ENCODE measurements at places on chromosomes 2 and 18.
A peak's percentile ranks its signal among the peaks of the same experiment; 100 is the strongest.

- DNase-seq: no peak
Observed at GRCh38 chr2:3122525-3122924, 255.1 kb downstream of the EIPR1 start.

DNA sequence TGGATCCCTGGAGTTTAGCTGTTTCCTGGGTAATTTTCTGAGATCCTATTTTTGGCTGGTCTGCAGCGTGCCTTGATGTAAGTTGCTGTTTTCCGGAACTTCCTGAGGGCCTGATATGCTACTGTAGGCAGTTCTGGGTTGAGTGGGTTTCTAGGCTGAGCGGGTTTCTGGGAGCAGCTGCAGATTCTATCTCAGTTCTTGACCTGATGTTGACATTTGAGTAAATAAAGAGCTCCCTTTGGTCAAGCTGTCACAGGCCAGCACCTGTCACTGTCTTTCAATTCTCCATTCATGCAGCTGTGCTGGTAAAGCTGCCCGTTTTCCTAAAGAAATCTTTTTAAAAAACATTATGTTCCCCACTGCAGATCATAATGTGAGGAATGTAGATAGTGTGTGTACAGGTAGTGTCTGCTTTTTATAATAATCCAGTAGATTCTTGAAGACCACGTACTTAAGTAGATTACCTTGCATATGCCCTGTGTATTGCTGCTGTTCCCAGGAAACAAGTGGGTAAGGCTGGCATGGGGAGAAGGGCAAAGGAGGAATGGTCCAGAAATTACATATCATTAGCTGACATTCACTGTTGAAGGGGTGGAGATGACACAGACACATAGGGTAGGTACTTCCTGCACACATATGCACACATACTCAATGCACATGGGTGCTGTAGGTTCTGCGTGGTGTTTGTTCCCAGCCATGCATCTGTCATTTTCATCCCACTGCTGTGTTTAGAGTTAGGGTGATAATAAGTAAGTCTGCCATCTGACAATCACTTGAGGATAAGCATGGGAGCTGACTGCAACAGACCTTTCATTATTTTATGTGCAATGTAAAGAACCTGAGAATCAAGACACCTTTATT lies 25.9 kb downstream of the CD28 start:
- DNase-seq: no peak

GRCh38 chr2:207473049-207473930 lies 56.5 kb upstream of the CREB1 start:
- peak; percentile 40 for DNase-seq

- peak; percentile 46 for DNase-seq
Observed at GRCh38 chr18:74378179-74378682, 62.6 kb downstream of the C18orf63 start.

- DNase-seq: peak; percentile 14
Observed at GRCh38 chr2:12844511-12844910, 127.8 kb downstream of the TRIB2 start.

GRCh38 chr2:16933355-16933754 lies 267.7 kb upstream of the CYRIA start:
- no peak for DNase-seq

- DNase-seq: no peak
Observed at GRCh38 chr2:176745543-176746200, 466.9 kb upstream of the HNRNPA3 start.

DNA sequence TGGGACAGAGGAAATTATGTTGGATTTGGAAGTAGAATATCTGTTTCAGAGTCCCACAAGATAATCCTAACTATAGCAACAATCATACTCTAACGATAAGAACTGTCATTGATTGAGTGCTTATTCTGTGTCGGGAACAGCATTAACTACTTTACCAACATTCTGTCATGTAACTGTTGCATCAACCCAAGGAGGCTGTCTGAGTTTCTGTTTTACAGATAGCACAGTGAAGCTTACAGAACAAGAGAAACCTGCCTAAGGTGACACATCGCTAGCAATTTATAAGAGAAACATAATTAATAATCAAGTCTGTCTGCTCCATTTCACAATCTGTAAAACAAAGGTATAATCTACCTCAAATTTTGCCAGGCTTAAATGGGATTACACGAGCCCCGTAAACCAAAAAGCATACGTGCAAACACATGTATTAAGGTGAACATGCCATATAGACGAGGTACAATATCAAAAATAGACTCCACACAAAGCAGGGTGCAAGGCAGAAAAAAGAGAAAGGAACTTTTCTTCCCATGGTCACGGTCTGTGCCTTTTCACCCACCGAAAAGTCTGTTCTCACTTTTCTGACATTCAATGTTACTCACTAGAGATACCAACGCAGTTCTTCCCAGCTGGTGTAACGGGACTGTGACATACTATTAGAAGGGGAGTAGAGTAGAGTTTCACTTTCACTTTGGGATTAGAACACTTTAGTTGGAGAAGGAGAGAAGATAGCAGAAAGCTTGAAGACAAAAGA lies 37.2 kb upstream of the SLC8A1 start:
- peak; percentile 55 for DNase-seq

- DNase-seq: peak; percentile 26
Observed at GRCh38 chr2:217103752-217104545, 244.1 kb upstream of the TNP1 start.

DNA sequence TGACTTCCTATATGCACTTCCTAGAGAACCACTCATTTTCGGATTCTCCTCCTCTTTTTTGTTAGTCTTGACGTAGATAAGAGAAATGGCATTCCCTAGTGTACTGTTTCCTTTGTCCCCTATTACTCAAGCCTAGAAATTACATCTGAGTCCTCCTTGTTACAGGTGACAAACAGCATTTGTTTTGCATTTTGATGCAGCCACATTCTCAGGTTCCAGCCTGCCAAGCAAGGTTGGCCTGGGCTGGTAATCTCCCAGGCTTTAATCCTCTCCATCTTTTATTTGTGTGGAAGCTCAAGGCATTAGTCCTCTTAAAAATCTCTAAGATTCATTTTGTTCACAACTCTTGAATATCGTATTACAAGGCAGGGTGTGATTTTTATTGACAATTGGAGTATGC lies 318.0 kb upstream of the NRP2 start:
- no peak for DNase-seq

GRCh38 chr2:12737738-12738485 lies 21.2 kb downstream of the TRIB2 start:
- DNase-seq: no peak

GRCh38 chr2:63124218-63124617 lies 73.6 kb downstream of the OTX1 start:
- no peak for DNase-seq

DNA sequence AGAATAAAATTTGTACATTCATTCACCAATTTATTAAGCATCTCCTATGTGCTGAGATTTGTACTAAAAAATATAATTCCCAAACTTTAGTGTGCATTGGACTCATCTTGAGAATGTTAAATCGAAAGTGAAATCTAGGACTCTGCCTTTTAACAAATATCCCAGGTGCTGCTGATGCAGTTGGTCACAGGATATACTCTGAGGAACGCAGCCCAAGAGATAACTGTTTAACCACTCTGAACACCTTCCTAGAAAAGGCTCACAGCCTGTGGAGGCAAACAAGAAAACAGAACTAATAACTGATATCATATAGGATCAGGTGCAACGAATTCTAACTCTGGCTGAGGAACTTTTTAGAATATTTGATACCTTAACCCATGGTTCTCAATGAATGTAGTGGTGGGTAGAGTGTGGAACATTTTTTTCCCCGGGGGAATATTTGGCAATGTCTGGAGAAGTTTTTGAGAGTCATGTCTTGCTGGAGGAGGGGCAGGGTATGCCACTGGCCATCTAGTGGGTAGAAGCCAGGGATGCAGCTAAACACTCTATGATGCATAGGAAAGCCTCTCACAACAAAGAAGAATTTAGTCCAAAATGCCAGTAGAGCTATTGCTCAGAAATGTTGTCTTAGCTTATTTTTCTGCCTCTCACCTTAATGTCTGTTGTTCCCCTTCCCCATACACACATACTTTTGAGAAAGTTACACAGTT lies 96.5 kb downstream of the EHBP1 start:
- no peak for DNase-seq

DNA sequence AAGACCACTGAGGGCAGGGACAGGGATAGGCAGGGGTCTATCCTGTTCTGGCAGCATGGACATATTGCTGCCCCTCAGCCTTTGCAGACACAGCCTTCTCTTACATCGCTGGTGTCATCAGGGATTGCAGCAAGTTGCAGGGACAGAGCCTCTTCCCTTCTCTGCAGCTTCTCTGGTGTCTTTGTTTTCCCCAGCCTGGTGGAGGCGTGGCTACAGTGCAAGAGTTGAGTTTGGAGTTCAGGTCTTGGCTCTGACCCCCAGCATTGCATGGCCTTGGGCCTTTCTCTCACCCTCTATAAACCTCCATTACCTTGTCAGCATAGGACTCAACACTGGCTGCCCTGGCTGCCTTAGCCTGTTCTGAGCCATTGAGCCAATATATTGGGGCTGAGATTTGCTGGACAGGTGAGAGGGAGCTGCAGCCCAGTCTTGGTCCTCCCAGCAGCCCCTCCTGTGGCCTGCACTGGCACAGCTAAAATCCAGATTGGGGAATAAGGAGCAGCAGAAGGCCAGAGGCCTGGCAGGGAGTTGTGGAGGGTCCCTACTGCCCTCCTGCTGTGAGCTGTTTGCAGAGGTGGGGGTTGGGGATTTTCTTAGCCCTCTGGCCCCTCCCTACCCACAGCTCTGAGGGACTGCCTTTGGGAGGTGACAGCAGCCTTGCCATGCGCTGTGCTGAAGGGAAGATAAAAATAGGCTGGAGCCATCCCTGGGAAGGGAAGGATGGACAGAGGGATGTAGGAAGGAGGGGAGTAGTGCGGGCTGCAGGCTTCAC lies 22.8 kb downstream of the EHD3 start:
- no peak for DNase-seq

GRCh38 chr18:59011786-59012185 lies 127.9 kb upstream of the SEC11C start:
- DNase-seq: no peak

- DNase-seq: no peak
Observed at GRCh38 chr2:189300916-189301315, 121.4 kb upstream of the COL5A2 start.

DNA sequence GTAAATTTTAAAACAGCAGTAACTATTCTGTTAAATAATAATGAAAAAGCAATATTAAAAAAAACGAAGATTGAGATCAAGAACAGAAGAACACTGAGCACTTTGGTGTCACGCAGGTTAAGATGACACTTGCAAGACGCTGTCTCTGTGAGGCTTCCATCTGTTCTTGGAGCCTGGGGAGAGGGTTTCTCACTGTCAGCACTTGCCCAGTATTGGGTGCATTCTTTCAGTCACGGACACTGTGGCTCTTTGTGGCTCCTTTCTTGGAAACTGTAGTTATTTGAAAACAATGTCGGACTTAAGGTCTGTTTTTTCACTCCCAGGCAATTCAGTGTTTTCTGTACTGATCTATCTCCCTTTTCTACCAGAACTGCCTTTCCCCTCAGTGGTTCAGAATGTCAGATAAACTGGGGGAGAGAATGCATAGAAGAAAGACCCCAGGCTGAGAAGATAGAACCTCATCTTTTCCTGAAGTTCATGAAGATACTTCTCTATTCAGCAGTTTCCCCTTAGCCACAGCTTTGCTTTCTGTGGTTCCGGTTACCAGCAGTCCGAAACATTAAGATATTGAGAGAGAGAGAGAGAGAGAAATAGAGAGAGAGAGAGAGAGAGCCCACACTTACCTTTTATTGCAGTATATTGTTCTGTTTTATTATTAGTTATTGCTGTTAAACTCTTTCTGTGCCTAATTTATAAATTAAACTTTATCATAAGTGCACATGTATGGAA lies 283.3 kb downstream of the DCDC2C start:
- no peak for DNase-seq

DNA sequence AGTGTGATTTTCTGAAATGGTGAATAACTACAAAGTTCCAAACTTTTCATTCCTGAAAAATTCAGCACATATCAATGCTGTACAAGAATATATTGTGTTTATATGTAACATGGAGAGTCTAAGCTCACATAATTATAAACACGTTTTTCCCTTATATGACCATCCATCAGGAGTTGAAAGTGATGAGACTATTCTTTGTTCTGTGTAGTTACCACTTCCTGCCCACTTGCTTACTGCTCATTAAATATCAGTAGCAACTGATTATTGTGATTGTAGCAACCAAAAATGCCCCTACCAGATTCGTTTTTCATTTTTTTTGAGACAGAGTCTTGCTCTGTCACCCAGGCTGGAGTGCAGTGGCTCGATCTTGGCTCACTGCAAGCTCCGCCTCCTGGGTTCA lies 30.8 kb downstream of the OTX1 start:
- DNase-seq: no peak

DNA sequence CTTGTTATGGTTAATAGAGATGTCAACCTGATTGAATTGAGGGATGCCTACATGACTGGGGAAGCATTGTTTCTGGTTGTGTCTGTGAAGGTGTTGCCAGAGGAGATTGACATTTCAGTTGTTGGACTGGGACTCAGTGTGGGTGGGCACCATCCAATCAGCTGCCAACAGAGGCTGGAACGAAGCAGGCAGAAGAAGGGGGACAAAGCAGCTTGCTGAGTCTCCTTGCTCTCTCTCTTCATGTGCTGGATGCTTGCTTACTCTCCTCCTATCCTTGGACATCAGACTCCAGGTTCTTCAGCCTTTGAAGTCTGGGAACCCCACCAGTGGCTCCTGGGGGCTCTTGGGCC lies 22.2 kb upstream of the SMAD4 start:
- DNase-seq: no peak

- DNase-seq: no peak
Observed at GRCh38 chr2:60424233-60424632, 129.2 kb downstream of the BCL11A start.

DNA sequence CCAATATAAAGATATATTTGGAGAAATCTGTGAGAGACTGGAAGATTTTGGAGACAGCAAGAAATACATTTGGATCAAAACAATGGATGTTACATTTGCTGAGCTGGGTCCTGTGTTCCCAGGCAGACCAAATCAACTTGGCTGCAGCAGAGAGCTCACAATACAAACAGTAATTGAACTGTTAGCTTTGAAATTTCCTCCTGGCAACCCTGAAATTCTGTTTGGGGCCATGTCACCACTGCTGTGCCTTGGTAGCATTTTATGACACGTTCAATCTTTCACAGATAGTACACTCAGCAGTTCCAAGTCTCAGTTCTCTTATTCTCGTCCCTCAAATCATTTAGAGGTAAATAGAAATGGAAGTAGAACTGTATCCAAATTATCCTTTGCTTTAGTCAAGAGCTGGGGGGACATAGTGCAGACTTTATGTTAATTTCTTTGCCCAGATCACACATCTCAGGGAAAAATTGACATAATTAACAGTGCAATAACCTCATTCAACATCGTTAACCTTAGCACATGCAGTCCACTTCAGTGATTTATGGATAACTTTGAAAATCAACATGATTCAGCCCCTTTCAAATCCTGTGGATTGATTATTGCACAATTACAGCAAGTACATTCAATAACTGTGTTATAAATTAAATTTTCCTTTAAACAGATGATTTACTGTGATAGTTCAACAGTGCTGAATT lies 277.4 kb upstream of the MC4R start:
- no peak for DNase-seq
